Activated CD8-positive, alpha-beta memory T cell treated with anti-CD3 and anti-CD28 coated beads for 1 hour (primary cell): ENCODE measurements at places on chromosomes 6 and 20.

- DNase-seq: no peak
Observed at GRCh38 chr20:31716818-31717477, 5.7 kb downstream of the BCL2L1 start.

DNA sequence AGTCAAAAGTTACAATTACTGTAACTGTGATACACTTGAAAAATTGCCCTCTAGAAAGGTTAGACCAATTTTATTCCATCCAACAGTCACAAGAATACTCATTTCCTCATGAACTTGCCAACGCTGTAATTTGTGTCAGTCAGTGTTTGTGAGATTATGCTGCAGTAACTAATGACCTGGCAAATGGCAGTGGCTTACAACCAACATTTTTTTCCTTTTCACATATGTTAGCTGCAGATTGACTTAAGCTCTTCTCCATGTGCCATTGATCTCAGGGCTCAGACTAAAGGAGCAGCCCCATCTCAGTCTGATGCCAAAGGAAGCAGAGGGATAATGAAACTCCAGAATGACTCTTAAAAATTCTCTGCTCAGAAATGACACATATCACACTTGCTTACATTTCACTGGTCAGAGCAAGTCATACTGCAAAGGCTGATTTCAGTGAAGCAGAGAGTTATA, 92.3 kb upstream of the ELOVL5 start:
- DNase-seq: no peak

DNA sequence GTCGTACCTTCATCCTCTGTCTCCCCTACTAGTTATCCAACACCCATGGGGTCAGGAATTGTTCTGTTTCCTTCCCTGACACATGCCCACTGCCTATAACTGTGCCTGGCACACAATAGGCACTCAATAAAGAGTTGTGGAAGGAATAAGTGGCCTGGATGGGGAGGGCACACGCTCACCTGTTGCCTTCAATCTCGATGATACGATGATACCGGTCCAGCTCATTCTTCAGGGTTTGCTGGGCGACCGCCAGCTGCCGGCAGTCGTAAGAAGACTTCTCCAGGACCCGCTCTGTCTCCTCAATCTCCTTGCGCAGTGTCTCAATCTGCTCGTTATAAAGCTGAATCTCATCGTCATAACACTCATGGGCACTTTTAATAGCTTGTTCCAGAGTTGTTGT, 32.5 kb downstream of the BFSP1 start:
- DNase-seq: no peak

DNA sequence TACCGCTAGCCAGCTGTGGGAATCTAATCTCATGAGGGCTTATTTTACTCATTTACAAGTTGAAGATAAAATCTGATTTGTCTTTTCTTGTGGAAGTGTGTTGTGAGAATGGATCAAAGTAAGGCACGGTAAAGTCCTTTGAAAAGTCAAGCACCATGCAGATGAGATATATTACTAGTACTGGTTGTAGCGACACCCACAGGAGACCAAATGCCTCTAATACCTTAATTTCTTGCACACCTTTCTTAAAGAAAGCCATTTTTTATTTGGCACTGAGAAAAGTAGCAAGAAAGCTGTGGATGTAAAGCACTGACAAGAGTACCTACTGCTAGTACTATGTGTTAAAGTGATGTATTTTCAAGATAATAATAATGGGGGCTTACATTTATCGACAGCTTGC, 191.0 kb upstream of the MMS22L start:
- no peak for DNase-seq

DNA sequence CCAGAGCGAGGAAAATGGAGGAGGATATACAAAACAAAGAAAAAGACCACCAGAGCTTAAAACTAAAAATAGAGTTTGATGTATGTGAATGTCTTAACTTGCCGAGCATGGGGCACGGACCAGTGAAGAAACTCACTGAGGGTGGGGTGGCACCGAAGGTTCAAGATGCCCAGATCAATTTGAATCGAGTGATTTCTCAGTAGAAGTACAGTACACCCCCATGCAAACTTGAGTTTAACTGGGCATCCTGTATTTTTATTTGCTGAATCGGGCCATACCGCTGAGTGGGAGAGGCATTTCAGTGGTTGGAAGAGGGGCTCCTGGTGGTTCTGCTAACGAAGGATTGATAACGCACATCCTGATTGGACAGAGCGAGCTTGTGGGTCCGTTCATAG, 81.7 kb downstream of the ANKRD60 start:
- DNase-seq: no peak

DNA sequence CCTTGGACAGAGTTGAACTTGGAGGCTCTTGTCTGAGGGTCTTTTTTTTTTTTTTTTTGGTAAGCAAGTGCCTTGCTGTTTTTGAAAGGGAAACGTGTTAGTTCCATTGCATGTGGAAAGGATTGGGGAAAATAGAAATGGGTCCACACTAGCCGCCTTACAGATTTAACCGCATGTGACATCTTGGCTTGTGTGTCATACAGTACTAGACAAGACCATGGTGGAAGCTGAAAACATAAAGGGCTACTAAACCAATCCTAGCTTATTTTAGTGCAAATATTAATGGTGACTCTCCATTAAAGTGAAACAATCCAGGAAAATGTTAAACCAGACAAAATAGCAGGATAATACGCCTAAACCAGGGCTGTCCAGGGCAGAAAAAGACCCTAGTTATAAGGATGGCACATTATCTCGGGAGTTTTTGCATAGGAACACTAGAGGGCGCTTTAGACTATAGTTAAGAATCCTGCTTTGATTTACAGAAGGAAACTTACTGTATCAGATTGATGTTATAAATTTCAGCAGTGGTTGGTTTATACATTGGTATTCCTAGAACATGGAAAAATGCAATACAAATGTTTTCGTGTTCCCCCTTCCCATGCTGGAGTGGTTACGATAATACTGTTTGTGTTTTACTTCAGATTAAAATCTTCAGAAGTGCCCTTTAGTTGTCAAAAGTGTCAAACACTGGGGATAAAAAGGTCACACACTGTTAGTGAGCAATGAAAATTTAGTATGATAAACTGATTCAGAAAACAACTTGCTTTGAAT, 59.8 kb upstream of the DEK start:
- no peak for DNase-seq

- no peak for DNase-seq
Observed at GRCh38 chr6:158507174-158507573, 52.7 kb upstream of the TMEM181 start.

GRCh38 chr20:57503035-57503658, 21.8 kb downstream of the CTCFL start:
- no peak for DNase-seq

DNA sequence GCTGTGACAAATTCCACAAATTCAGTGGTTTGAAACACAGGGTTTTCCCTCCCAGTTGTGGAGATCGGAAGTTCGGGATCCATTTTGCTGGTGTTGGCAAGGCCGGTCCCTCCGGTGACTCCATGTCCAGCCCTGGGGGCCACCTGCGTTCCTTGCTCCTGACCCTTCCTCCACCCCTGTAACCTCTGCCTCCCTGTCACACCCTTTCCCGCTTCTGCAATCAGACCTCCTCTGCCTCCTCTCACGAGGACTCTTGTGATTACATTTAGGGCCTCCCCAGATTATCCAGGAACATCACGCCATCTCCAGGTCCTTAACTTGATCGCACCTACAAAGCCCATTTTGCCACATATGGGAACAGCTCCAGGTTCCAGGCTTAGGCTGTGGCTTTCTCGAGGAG, 12.5 kb downstream of the RPS6KA2 start:
- DNase-seq: no peak
